ENCODE measurements at places on chromosomes 16 and 17.

GRCh38 chr16:17002565-17002964 is 468.2 kb downstream of the XYLT1 start:
- DNase-seq, result no peak

- no peak for DNase-seq
Observed at GRCh38 chr16:3642397-3643094, 11.9 kb upstream of the DNASE1 start.

DNA sequence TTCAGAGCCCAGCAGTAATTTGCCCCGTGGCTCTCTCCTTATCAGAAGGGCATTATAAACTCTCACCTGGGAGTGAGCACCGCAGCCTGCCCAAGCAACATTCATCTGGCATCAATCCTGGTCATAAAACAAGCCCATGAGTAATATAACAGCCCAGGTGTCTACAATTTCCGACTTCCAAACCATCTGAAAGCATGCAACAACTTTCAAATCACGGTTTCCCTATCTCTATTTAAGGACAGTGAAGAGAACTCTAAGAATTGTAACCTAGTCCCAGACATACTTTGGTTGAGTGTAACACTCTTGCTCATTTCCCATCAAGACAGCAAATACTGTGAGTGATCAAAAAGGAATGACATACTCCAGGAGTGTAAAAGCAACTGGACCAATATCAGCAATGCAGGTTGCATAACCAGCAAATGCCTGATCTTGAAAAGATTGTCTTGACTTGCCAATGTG is 487.4 kb upstream of the SOX9 start:
- no peak for DNase-seq

GRCh38 chr17:78131172-78132083 is 857 bp downstream of the TMC8 start:
- no peak for DNase-seq

DNA sequence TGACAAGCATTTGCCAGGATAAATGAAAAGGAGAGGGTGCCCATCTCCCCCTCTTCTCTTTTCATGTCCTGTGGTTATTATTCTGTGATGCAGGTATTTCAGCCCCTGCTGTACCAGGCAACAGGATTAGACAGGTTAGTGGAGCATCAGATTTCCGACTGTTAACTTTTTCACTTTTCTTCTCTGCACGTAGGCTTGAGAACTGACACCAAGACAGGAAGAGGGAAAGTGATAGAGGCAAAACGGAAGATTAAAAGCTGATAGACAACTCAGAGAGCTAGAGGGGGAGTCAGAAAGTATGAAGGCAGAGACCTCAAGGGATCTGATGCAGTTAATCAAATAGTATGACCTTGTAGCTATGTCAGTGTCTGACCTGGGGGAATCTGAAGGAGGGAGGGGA is 132.8 kb downstream of the SOX9 start:
- no peak for DNase-seq

DNA sequence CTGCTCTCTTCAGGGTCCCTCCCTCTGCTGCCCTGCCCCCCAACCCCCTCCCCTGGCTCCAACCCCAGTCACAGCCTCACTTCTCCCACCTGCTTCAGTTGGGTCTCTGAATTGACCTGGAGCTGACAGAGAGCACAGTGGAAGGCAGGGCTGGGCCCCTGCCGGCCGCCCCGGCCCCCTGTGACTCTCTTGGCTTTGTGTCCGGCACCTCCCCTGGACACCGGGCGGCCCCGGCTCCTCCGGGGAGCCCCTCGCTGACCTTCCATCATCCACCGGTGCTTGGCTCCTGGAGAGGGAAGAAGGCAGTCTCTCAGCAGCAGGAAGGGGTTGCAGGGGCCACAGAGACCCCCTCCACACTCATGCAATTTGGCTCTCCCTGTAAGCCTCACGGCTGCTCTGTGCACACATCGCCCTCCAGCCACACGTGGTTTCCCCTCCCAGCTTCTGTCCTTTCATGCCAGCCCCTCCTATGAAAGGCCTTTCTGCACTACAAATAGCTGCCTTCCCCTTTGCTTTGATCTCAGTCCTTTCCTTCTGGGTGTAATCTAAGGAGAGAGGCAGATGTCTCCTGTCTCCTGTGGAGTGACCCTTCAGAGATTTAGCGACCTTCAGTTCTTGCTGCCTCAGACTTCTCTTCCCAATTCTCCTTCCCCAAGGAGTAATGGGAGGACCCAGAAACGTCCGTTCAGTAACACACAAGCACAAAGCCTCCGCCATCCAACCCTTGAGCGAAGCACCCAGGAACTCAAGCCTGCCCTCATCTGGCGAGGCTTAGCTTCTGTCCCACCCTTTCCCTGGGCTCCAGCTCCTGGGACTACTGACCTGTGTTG is 8.3 kb downstream of the NKIRAS2 start:
- DNase-seq, result no peak

DNA sequence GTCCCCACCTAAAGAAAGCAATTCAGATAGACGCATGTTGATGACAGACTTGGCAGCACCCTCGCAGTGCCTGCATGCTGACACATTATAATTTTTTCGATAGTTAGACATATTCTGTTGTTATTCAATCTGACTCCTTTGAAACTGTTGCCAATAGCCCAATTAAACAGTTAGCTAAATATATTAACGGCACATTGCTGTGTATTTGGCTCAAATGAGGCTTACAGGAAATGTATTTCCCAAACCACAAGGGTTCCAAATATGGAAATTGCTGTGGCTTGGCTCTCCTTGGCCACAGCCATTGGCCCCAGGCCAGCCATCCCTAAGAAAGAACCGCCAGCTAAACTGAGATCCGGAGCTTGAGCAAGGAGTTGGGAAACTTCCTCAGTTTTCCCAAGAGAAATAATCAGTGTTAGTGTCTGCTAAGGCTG is 31.1 kb downstream of the C16orf82 start:
- no peak for DNase-seq

Measured in NCI-H1092 (cell line).